DMS153 (cell line): ENCODE measurements at places on chromosomes 1 and 21.
A peak's percentile ranks its signal among the peaks of the same experiment; 100 is the strongest.

- no peak for DNase-seq
These were observed 99.1 kb upstream of the ZNF644 start for GRCh38 chr1:91120936-91121335.

GRCh38 chr1:229068270-229068987 is 202.5 kb upstream of the RAB4A start:
- DNase-seq, result no peak

- DNase-seq, result no peak
These were observed 11.4 kb upstream of the KCNA3 start for GRCh38 chr1:110686188-110686587.

DNA sequence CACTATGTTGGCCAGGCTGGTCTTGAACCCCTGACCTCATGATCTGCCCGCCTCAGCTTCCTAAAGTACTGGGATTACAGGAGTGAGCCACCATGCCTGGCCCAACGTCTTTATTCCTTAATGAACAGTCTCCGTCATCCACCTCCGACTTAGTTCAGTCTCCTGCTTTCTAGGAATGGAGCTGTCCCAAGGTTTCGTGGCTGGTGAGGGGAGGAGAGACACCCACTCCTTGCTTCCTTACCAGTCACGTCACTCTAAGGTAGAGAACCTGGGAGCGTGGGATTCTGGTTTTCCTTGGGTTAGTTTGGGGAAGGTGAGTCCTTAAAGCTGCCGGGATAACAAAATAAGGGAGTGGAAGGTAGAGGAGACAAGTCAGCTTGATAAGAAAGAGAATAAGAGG is 55.0 kb upstream of the ATP2B4 start:
- DNase-seq, result no peak

- no peak for DNase-seq
These were observed 214.7 kb downstream of the CHRM3 start for GRCh38 chr1:239601108-239601507.

GRCh38 chr1:234925440-234926263 is 203.0 kb downstream of the TOMM20 start:
- no peak for DNase-seq

DNA sequence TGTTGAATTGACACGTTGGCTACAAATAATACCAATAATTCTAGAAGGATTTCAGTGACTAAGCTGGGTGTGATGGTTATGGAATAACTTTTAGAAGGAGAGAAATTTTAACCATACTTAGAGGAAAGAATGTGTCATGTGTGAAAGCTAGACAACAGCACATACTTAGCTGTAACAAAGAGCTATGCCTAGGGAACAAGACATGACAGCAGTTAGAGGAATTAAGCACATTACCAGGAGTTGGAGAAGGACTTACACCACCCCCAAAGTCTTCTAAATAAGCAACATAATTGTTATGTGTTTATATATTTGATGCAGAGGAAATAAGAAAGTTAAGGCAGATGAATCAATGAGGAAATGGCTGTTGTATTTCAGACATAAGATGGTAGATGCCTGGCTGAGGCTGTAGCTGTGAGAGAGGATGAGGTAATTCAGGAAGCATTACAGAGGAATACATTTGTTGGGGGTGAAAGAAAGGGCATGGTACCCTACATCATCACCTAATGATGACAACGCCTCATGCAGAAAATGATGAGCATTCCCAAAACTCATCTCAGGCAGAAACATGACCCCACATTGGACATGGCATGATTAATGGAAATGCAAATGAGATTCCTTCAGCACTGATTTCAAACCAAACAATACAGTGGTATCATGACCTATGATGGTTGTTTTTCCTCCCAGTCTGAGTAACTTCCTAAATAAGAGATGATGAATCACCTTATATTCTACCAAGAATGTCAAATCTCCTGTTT is 211.5 kb downstream of the LHX8 start:
- no peak for DNase-seq

DNA sequence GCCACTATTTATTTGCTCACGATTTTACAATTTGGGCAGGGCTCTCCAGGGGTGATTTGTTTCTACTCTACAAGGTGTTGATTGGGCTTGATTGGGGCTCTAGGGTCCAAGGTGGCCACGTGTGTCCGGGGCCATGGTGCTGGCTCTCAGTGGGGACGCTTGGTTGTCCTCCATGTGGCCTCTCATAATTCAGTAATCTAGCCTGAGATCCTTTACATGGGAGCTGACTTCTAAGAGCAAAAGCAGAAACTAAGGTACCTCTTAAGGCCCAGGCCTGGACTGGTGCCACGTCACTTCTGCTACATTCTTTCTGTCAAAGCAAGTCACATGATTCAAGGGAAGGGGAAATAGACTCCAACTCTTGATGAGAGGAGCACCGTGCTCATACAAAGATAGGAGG is 8.1 kb upstream of the PSRC1 start:
- no peak for DNase-seq

DNA sequence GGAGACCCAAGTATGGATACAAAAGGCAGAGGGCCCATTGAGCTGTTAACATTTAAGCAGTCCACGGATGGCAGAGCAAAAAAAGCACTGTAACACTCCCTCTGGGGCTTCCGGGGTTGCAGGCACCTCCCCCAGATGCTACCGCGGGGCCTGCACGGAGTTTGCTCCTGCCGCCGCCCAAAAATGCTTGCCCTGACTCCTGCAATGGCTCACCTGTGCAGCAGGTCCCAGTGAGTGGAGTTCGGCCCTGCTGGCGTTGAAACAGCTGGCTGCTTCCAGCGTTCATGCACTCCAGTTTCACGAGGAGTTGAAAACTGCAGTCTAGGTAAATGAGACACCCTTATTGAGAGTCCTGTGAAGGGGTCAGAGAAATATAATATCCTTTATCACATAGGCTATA is 832.8 kb downstream of the NCAM2 start:
- DNase-seq, result no peak

DNA sequence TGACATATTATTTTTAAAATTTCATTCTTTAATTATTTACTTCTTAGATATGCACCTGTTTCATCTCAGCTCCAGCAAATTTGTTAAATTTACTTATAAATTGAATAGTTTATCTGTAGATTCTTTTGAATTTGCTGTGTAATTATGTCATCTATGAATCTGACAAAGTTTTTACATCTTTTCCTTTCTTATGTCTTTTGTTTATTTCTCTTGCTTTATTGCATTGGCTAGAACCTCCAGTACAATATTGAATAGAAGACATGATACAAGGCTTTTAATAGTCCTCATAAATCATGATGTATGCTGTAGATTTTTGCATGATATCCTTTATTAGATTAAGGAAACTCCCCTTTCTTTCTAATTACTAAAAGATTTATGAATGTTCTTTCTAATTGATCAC is 20.8 kb downstream of the CR1 start:
- DNase-seq, result no peak

GRCh38 chr1:82269431-82269830 is 468.7 kb downstream of the ADGRL2 start:
- no peak for DNase-seq

DNA sequence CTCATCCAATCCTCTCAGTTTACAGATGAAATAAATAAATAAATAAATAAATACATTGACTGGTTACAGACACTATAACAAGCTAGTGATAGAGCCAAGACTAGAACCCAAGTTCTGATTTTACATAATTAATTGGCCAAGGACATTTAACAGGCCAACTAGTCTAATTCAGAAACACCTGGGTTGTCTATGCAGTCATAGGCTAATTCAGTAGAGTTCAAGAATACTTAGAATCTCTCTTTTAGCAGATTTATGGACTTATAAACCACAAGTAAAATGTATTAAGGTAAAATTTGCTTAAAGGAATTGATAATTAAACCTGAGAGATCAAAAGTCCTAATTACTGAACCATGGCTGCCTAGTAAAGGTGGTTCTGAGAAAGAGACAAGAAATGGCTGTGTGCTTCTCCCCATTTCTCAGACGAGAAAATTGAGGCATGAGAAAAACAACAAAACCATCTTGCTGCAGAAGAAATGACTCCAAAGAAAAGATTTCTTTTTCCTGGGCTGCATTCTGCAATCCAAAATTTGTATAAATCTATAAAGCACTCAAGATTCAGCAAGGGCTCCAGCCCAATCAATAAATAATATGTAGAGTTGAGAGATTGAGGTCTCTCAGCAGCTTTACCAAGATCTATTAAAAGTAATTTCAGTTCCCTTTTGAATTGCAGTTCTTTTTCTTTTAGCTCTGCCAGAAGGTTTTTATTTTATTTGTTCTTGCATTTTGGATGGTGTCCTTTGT is 98.3 kb downstream of the DUSP10 start:
- no peak for DNase-seq

DNA sequence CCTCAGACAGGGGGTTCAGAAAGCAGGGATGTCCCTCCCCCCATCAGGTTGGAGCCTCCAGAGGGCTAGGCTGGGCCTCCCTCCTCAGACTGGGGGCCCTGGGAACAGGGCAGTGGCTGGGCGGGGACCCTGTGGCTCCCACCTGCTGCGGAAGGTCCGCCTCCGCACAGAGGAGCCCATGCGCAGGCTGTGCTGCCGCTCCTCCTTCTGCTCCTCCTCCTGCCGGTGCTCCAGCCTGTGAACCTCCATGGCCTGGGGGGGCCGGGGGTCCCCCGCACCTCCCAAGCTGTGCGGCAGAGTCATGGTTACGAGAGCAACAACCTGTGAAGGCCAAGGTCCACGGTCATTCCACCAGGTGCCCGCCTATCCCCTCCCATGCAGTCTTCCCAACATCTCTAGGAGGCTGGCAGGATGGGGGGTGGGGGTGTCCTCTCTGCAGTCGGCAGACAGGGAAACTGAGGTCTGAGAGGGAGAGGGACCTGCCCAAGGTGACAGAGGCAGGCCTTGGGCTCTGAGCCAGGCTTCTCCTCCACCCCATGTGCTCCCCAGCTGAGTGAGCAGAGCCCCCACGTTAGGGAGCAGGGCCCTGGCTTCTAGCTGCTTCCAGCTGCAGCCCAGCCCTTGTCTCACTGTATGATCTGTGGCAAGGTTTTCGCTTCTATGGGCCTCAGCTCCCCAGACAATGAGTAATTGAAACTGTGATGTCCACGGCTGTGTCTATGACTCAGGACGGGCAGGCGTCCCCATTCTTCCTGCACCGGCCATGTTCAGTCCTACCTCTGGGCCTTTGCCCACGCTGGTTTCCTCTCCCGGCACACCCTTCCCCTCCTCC is 3.4 kb downstream of the MYOM3 start:
- DNase-seq, result no peak

GRCh38 chr1:34582356-34582755 is 172.5 kb upstream of the GJB5 start:
- DNase-seq, result no peak

- no peak for DNase-seq
These were observed 77.1 kb upstream of the CD55 start for GRCh38 chr1:207244409-207244801.

GRCh38 chr1:168321945-168322344 is 41.3 kb downstream of the TBX19 start:
- DNase-seq, result peak; percentile 75

DNA sequence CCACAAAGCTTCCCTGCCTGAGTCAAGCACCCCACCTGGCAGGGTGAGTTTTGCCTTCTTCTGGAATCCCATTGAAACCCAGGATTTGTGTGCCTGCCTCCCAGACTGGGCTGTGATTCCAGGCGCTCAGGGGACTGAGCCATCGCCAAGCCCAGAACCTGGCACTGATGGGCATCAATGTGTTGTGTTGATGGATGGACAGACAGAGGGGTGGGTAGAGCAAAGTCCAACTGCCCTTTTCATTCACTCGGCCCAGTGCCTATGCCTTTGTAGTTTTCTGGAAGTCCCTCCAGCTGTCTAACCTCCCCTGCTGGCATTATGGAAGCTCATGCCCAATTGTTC is 66.0 kb upstream of the LAPTM5 start:
- DNase-seq, result no peak

- no peak for DNase-seq
These were observed 97.3 kb upstream of the PAXBP1 start for GRCh38 chr21:32868631-32869454.

- DNase-seq, result no peak
These were observed 263.2 kb upstream of the ZP4 start for GRCh38 chr1:238153939-238154338.

DNA sequence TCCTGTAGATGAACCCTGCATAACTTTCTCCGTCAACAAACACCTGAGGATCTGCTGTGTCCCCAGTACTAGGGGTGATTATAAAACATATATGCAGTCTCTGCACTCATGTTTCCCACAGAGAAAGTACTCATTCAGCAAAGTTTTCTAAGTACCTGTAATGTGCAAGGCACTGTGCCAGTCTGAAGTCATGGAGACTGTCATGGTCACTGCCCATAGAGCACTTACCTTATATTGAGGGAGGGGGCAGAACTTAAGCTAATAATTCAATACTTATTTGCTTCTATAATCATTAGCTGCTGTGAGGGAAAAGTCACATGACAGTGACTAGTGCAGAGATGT is 41.2 kb downstream of the MAP3K21 start:
- no peak for DNase-seq

DNA sequence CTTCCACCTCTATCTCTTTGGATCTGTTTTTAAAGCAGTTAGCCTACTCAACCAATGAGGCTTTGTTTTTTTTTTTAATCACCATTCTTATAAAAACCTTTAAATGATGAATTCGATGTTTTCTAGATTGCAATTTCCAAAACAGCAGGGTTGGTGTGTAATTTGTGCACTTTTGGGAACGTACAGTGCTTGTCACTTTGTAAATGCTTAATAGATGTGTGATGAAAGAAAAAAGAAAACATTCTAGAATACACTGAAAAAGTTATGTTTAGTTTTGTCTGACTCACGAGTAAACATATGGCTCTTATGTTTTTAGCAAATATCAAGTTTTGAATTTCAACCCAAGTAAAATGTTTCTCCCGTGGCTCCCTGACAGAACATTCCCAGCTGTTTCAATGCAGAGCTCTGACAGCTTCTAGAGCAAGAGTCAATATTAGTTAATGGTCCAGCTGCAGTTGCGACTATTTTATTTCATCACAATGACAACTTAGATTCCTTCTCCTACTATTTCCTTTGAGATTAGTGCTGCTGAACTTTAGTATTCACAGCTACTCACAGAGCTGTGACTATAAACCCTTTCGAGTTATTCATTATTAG is 362.5 kb upstream of the ADAMTS5 start:
- no peak for DNase-seq

- no peak for DNase-seq
These were observed 30.9 kb downstream of the TRIM11 start for GRCh38 chr1:228375578-228376261.

GRCh38 chr1:96362623-96363022 is 359.0 kb upstream of the PTBP2 start:
- no peak for DNase-seq

GRCh38 chr1:36882536-36883285 is 151.6 kb downstream of the GRIK3 start:
- no peak for DNase-seq

DNA sequence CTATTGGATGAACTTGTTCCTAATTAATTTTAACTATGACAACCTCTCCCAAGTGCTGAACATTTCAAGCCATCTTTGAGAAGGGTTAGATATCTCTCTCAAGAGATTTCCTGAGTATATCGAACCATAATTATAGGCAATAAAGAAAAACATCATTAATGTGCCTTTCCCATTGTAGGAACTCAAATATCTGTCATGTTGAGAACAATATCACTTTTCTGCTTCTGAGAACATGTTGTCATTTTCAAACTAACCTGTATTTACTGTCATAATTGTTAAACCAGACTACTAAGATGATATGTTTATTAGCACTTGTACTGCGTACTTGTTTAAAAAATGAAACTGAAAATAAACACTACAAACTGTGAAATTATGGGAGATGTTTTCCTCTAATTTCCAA is 4.3 kb downstream of the EPS15 start:
- no peak for DNase-seq
